Skeletal muscle cell (primary cell): ENCODE measurements at places on chromosomes 2 and 18.

DNA sequence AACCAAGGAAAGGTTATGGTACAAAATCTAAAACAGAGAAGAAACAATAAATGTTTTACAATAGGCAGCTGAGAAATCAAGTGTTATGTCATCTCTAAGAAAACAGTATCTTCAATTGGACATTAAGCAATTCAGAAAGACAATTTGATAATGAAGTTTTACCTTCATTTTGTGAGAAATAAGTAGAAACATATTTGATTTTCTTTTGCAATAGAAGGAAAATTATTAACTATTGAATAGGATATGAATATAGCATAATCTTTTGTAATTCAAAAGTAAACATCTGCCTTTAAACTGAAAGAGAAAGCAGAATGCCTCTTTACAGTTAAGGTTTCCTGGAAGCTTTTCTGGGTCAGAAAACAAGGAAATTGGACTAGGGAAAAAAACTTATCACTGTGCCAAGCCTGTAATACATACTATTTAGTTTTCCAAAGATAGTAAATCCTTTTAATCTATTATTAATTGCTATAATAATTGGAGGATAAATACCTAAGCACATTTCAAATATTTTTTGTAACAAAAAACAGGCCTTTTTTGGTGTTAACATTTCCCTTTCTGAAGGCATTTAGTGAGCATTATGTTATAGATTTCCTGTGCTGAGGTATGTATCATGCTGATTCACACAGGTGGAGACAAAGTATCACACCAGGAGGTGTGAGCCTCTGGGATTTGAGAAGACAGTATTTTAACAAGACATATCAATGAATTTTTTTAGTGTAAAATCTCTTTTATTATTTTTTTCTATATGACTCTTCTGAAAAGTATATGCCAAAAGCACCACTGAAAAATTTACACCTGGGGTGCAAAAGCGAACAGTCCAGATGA, 947.0 kb upstream of the CDH2 start:
- DNase-seq = no peak

DNA sequence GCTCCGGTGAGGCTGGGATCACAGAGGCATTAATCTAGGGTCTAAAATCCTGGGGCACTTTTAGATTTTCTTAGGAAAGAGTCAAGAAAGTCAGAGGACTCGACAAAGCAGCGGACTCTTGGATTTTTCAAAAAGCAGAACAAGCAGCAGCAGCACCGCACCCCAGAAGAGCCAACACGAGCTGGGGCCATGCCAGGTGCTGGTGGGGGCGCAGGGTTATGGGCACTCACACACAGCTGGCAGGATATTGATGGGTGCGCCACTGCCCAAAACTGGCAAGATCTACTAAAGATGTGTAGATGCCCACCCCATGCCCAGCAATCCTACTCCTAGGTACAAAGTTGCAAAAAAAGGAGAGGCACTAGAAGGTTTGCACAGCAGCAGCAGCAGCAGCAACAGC, 33.9 kb upstream of the SEMA4C start:
- no peak for DNase-seq

DNA sequence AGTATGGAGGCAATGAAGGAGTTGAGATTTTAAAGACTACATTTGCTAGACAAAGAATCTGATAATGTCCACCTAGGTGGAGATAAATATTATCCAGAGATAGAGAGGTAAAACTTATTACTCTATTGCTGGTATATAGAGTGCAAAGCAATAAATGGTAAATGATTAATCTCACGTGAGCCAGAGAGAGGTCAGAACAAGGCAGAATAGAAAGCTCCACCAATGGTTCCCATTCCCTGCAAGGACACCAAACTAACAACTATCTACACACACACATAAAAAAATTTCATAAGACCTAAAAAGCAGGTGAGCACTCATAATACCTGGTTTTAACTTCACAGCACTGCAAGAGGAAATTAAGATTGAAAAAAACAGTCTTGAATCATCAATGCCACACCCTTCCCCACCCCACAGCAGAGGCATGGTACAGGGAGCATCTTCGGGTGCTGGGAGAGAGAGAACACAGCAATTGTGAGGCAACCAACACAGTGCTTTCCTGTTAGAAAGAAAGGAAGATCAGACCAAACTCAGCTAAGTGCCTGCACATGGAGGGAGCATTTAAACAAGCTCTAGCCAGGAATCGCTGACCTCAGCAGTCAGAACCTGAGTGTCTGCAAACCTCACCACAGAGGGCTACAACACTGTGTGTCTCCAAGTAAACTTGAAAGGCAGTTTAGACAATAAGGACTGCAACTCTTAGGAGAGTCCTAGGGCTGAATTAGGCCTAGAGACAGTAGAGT, 1432.6 kb upstream of the TMEFF2 start:
- DNase-seq = no peak

- no peak for DNase-seq
Observed at GRCh38 chr2:217611056-217611455, 391.7 kb downstream of the TNS1 start.
